Activated naive CD4-positive, alpha-beta T cell treated with anti-CD3 and anti-CD28 coated beads, Interleukin-2, amount 10 ng/mL, durations not matched to agents 7 days and 5 days (primary cell): ENCODE measurements at places on chromosomes 1 and 21.

- DNase-seq, result no peak
These were observed 71.2 kb downstream of the TTLL7 start for GRCh38 chr1:83927701-83928100.

GRCh38 chr1:33727310-33727709 is 136.6 kb upstream of the HMGB4 start:
- no peak for DNase-seq

DNA sequence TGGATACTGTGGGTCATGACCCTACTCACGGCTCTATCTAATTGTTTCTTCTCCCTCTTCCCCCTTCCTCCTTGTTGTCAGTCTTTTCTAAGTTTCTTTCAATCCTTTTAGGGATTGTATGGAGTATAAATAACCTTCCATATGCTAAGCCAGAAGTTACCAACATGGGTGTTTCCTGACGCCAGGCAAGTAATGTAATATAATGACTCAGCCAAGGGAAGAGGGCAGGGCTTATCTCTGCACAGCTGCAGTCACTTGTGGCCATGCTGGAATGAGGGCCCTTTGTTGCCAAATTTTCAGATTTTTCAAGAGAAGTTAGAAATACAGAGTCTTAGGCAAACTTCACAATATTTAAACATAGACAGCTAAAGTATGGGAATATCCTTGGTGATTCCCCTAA is 194.6 kb downstream of the ST6GALNAC3 start:
- DNase-seq, result peak; percentile 46

DNA sequence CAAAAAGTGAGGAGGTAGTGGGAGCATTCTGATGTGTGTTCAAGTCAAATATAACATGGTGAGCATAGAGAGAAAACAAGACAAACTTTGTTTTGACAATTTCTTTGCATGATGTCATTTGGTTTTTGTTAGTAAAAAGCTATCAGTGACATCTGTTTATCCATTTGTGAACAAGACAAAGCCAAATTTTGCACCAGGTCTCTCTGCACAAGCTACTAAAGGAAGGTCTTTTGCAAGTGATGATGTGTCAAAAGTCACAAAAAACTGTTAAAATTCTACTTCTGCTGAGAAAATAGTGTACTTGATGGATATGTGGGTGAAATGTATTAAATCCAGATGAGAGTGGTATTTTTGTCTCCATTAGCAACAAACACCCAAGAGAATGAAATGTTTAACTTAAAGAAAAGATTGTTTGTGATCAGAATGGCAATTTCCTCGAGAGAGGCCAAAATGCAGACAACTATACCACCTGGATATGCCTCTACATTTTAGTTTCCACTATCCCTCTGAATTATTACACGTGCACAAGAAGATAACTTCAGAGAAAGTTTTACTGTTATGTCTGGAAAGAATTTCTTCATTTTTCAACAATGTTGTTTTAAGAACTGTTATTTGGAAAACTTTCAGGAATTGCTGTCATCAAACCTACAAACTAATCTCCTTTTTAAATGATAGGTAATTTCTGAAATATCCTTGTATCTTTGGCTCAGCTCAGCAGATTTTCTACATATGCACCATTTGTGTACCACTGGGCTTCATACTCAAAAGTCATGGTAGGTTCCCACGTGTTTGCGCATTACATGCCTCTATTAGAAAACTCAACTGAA is 807.4 kb upstream of the ADGRL2 start:
- no peak for DNase-seq

GRCh38 chr1:14875524-14876509 is 277.3 kb downstream of the KAZN start:
- DNase-seq, result no peak

DNA sequence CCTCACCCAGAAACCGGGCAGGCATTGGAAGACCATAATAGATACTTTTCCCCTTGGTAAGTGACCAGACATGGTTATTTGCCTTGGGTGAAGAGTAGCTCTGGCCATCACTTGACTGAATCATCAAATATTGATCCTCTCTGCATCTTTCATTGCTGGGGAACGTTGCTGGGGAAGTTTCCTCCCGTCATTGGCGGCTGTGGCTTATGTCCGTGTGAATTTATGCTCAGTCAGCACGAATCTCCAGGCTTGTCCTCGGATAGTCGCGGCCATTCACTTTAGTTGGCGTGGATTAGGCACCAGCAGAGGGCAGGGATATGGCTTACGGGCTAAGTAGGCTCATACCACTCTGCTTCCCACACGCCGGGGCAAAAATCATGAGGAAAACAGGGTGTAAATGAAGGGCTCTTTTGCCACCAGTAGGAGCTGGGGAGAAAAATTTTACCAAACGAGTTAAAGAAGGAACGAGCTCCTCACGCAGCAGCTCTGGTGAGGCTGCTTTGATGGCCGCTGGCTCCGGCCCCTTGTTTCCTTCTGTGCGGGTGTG is 473.4 kb downstream of the CAMTA1 start:
- no peak for DNase-seq

GRCh38 chr1:52476943-52477342 is 72.5 kb downstream of the PRPF38A start:
- DNase-seq, result no peak

GRCh38 chr1:186977266-186977957 is 148.7 kb downstream of the PLA2G4A start:
- no peak for DNase-seq

DNA sequence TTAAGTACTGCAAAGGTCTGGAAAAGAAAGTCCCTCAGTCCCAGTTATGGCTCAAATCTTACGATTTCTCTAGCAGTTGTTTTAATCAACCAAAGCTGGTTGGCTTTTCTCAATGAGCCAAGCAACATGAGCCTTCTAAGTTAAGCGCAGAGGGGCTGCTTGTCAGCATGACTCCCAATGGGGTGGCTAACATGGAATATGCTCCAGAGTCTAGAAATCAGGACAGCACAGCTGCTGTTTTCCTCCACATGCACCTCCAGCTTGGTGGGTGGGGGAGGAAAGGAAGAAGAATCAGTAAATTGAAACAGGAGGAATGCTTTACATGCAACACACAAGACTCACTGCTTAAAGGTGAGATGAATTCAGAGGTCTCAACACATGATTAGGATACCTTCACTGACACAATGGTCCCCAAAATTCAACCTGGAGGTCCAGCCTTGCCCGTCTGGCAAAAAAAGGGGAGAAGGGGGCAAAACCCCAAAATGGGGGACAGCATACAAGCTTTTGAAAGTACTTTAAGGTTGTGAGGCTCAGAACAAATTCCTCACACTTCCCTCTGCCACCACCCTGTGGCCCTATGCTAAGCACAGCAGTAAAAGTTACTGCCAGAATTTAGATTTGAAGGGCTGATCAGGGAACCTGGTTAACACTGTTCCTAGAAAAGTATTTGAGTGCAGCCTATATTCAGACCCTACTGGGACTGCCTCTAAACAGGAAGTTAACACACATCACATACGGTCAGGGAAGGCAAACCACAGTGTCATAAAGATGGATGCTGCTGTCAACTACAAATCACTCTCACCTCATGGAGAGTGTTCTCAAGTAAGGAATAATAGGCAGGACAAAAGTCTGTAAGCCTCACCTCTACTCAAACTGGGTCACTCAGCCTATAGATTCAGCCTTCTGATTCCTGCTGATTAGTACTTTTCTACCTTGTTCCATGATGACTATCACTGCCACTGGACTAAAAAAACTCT is 2.6 kb downstream of the GATAD2B start:
- peak; percentile 52 for DNase-seq

- DNase-seq, result no peak
These were observed 27.4 kb downstream of the SLC5A9 start for GRCh38 chr1:48249868-48250267.

- no peak for DNase-seq
These were observed 333.8 kb downstream of the NEGR1 start for GRCh38 chr1:71948561-71948960.

- DNase-seq, result no peak
These were observed 26.1 kb downstream of the MTR start for GRCh38 chr1:236821091-236821627.

- DNase-seq, result no peak
These were observed 79.7 kb downstream of the ENAH start for GRCh38 chr1:225573216-225573615.

DNA sequence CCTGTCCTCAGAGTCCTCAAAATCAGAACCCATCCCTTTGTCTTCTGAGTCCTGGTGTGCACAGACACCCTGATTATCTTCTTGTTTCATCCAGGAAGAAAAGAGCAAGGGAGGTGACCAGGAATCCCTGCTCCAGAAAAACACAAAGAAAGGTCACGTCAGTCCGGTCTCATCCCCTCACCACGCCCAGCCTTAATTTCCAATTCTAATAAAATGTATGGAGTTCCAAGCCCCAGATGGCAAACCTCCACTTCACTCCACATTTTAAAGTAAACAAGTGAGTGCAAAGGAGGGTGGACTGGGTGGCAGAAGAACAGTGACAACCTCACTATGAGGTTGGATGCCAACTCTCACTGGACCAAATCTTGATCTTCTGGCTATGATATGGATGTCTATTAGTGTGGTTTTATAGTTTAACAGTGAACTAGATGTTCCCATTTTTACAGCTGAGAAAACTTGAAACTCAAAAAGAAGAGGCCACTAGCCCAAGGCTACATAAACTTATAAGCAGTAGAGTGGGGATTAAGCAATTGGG is 22.0 kb downstream of the ZNF697 start:
- no peak for DNase-seq

DNA sequence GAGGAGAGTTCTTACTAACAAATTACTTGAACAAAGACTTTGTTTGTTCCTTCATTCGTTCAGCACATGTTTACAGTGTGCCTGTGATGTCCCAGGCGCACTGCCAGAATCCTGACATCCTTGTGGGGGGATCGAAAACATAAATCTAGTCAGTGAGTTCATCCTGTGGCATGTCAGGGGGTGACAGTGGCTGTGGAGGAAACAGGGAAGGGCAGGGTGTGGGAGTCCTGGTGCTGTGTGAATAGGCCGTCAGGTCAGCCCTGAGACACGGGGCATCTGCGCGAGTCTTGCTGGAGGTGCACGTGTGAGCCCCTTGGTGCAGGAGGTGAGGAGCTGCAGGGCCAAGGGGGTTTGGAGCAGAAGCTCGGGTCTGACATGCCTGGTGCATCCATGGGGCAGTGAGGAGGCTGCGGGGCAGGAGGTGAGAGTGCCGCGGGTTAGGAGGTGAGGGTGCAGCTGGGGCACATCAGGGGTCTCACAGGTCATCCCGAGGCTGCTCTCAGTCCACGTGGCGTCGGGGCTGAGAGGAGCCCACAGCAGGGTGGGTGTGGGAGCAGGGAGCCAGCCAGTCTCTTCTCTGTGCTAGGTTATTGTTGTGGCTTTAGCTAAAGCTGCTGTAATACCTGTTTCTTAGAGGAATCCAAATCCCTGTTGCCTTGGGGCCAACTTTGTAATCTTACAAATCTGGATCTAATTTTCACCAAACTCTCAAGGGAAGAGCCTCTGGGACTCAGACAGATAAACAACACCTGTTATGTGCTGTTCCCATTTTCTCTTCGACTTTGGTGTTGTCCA is 93.4 kb downstream of the PCBP3 start:
- no peak for DNase-seq

DNA sequence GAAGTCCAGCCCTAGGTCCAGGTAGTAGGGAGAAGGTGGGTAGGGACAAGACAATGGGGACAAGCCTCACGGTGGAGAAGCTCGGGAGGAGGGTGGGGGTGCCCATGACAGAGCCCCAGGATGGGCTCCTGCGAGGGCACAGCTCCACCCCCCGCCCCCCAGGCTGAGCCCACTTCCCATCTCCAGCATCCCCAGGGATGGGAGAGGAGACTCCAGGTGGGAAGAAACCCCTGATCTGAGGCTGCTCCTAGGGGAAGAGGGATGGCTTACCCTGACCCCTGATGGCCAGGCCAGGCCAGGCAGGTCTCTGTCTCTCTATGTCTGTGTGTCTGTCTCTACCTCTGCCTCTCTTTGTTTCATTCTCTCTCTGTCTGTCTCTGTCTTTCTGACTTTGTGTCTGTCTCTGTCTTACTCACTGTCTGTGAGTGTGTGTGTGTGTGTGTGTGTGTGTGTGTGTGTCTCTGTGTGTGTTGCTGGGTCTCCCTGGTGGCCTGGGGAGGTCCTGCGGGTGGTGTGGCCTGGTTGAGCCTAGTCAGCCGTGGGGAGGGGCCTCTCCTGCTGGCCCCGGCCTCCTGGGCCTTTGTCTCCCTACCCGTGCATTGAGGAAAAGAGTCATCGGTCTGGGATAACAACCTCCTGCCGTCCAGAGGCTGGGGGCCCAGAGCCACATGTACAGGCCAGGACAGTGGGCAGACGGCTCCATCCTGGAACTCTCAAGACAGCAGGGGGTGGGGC is 45.7 kb downstream of the WNT9A start:
- no peak for DNase-seq

DNA sequence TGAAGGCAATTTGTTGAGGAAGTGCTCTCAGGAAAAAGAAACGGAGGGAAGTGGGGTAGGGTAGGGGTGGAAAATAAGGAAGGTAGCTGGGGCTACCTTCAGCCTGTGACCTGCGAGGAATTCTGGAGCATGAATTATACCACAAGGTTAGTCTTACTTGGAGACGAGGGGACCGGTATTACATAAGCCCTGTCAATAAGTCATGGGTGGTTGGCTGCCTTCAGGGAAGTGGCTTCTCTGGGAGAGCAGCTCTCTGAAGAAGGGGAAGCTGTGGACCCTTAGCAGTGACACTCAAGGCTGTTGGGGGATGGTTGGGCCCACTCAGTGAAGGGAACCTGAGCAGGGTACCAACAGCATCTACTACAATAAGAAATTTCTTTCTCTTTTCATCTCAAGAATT is 111.3 kb downstream of the TNFSF18 start:
- no peak for DNase-seq

DNA sequence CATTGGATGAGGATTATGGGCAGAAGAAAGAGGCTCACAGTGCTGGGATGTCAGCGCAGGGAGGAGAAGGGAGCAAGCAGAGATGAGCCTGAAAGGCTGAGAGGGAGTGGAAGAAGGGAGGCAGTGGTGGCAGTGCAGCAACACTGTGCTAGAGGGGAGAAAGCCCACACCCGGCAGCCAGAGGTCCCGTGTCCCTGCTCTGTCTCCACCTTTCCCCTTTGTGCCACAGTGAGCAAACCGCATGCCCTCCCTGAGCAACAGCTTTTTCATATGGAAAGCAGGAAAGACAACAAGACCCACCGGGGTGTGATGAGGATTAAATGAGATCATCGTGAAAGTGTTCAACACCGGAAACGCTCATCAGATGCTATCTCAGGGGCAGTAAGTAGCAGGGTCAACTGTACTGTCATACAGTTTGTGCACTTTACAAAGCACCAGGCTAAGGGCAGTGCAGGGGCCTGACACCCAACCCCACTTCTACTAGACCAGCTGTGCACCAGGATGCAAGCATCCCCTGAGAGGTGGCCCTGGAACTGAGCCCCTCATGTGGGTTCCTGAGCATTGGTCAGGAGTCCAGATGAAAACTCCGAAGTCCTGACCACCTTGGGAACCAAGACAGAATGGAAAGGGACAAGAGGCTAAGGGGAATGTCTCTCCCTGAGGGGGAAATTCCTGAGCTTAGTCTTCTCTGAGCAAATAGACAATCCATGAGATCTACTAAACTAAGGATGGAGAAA is 9.1 kb downstream of the NHLH1 start:
- DNase-seq, result peak; percentile 23

DNA sequence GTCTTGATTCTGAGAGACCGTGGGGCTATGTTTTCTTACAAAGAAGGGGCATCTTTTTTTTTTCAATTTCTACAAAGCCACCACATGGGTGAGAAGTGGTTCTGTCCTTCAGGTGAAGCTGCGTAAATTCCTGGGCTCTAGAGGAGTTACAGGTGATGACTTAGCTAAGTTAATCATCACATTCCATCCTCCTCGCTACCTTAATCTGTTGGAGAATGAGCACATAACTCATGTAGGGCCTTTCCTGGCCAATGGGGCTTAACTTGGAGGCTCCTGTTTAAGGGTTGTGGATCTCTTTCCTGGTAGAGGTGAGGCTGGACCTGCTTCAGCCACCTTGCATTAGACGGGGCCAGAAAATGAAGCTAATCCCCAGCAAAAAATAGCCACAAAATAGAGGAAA is 19.9 kb downstream of the REG4 start:
- no peak for DNase-seq

- DNase-seq, result no peak
These were observed 39.6 kb downstream of the PIGK start for GRCh38 chr1:77179632-77180031.
